CD4-positive, CD25-positive, alpha-beta regulatory T cell (primary cell): ENCODE measurements at places on chromosomes 6 and 20.
A peak's percentile ranks its signal among the peaks of the same experiment; 100 is the strongest.

- no peak for DNase-seq
Observed at GRCh38 chr6:106773522-106773921, 144.1 kb downstream of the QRSL1 start.

DNA sequence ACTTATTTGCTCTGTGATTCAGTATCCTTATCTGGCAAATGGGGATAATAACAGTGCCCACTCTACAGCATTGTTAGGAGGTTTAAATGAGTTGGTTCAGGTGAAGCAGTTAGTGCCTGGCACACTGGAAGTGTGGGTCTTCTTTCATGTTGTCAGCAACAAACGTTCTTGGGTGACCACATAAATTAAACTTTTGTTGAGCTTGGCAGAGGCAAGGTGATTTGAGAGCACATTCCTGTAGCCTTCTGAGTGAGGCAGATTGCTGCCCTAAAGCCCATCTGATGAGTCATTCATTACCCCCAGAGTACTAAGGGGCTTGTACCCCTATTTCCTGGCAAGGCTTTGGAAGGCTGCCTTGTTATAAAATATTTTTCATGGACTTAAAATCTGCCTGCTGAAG lies 25.8 kb downstream of the SEC23B start:
- DNase-seq = no peak

GRCh38 chr20:58822748-58823730 lies 27.7 kb downstream of the GNAS-AS1 start:
- no peak for DNase-seq

DNA sequence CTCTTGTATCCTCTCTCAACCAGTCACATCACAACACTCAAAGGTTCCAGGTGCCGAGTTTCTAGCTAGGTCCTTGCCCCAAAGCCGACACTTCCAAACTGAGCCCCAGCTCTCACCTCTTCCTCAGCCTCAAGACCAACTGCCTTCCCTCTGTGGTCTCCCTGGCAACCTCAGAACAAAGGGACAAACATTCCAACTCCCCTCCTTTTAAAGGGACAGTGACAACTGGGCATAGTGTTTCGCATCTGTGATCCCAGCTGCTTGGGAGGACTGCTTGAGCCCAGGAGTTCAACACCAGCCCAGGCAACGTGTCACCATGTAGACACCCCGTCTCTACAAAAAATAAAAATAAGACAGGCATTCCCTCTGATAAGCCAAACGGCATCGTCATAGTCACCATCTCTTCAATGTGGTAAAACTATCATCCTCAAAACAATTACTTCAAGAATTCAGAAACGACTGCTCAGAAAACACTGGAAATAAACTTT lies 11.3 kb downstream of the DIDO1 start:
- DNase-seq = no peak

- DNase-seq = no peak
Observed at GRCh38 chr6:64553249-64553786, 917.7 kb downstream of the PHF3 start.

GRCh38 chr20:33522256-33522820 lies 32.4 kb downstream of the CBFA2T2 start:
- DNase-seq = no peak

GRCh38 chr6:36577301-36577700 lies 16.9 kb upstream of the SRSF3 start:
- no peak for DNase-seq

DNA sequence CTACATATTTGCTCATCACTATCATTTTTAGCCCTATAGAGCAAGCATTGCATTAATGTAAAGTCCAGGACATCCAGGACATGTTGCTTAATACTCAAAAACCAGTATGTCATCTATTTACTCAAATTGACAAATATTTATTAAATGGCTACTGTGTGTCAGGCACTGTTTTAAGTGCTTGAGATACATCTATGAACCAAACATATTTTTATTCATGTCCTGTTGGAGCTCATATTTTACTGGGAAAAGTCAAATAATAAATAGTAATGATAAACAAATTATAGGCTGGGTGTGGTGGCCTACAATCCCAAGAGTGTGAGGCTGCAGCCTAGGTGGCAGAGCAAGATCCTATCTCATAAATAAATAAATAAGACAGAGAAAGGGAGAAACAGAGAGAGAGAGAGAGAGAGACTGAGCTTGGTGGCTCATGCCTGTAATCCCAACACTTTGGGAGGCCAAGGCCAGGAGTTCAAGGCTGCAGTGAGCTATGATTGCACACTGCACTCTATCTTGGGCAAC lies 227.9 kb downstream of the GJA1 start:
- no peak for DNase-seq

- DNase-seq = no peak
Observed at GRCh38 chr6:78615430-78615904, 251.9 kb upstream of the IRAK1BP1 start.

- no peak for DNase-seq
Observed at GRCh38 chr6:143262859-143263258, 187.6 kb downstream of the ADAT2 start.

DNA sequence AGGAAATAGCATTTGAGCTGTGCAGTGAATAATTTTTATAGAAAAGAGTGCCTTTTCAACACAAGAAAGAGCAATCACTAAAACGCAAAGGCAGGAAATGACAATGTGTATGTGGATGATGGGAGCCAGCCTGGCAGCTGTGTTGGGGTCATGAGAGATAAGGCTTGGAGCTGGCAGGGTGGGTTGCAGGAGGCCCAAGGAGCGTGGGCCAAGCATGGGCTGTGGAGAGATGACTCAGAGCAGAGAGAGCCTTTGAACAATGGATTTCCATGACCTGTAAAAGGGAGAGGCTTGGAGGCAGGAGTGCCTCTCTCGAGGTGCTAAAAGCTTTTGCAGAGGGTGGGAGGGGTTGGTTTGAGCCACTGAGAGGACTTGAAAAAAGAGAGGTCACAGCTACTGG lies 6.6 kb upstream of the TBC1D7 start:
- no peak for DNase-seq

DNA sequence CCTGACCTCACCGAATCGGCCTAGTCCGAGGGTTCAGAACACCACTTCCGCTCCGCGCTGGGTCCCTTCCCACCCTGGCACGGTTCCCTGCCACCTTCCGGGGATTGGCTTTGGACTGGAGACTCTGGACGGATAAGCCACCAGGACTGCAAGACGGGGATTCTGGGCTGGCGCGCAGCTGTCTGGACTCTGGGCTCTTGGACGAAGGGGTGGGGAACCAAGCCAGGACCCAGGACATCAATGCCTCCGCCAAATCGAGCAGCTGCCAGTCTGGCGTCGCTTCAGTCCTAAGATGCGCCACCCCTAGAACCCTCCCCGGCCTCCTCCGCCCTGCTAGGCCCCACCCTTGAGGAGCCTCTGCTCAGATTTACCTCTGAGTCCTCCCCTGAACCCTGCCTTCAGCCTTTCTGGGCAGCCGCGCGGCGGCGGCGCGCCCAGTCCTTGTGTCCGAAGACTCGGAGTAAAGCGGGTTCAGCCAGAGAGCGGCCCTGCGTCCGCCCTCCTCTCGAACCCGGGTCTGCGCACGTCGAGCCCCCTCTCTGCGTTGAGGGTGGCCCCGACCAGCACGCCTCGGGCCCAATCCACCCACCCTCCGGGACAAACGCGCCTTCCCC lies 1.2 kb downstream of the KCNK17 start:
- no peak for DNase-seq

DNA sequence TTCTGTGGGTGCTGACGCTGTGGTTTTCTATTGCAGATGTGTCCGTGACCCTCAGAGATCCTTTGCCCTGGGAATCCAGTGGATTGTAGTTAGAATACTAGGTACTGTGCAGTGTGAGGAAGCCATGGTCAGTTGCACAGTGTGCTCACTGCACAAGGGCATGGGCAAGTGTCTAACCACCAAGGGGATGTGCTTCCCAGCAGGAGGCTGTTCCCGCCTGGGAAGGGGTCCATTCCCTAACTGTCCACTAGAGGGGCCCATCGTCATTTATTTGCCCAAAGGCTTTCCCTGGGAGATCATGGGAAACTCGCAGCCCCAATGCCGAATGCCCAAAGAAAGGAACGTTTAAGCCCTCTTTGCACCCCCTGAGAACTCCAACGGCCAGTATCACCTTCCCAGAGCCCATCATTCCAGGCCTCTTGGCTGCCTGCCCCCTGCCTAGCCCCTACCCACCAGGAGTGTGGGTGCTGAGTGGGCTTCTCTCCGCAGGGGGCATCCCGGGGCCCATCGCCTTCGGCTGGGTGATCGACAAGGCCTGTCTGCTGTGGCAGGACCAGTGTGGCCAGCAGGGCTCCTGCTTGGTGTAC lies 26.2 kb downstream of the SLCO4A1 start:
- peak; percentile 25 for DNase-seq

DNA sequence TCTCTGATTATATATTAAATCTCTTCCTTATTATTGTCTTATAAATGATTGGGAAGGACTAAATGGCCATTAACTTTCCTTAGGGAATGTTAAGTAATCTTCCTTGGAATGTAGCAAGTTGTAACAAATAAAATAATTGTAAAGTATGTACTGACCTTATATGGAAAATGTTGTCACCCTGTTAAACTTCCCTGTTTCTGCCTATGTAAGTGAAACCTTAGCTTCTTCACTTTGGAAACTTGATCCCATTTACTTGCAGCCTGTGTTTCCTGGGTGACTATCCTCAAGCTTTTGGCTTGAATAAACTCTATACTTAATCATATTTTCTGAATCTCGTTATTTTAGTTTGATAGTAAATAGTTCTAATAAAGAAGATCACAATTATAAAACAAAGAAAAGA lies 519.5 kb upstream of the PTCHD4 start:
- no peak for DNase-seq

DNA sequence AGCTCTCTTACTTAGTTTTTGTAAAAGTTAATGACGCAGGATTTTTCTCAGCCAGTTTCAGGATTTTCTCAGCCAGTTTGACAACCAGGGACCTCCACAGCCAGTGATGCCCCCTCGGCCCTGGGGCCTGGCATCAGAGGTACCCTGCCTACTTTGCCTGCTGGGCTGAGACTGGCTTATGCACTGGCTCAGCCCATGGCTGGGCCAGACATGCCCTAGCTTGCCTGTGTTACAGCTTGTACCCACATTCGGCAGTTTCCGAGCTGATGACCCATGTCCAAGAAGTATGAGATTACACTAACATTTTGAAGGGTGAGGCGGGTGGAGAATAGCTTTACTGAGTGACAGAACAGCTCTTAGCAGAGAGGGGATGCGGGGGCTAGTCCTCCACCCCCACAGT lies 406.1 kb upstream of the HSF2 start:
- DNase-seq = no peak

GRCh38 chr6:89818977-89819335 lies 638 bp downstream of the MDN1 start:
- DNase-seq = no peak

- peak; percentile 35 for DNase-seq
Observed at GRCh38 chr6:125747589-125748405, 1.6 kb upstream of the HEY2 start.

DNA sequence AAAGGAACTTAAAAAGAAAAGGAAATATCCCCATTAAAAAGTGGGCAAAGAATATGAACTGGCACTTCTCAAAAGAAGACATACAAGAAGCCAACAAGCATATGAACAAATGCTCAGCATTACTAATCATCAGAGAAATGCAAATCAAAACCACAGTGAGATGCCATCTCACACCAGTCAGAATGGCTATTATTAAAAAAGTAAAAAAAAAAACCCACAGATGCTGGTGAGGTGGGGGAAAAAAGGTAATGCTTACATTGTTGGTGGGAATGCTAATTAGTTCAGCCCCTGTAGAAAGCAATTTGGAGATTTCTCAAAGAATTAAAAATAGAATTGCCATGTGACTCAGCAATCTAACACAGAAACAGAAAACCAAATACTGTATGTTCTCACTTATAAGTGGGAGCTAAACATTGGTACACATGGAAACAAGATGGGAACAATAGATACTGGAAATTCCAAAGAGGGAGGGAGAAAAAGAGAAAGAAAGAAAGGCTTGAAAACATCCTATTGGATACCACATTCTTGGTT lies 437.1 kb downstream of the GRIK2 start:
- no peak for DNase-seq
